ENCODE measurements at places on chromosomes 5 and 9.

- no peak for DNase-seq
These were observed 17.9 kb downstream of the CXCL14 start for GRCh38 chr5:135560858-135561257.

GRCh38 chr5:111251921-111252320, 27.7 kb downstream of the CAMK4 start:
- DNase-seq, result no peak

- no peak for DNase-seq
These were observed 41.0 kb downstream of the AOPEP start for GRCh38 chr9:94767331-94768072.

- no peak for DNase-seq
These were observed 40.6 kb upstream of the ZNG1F start for GRCh38 chr9:41229408-41230401.

GRCh38 chr5:71384706-71385105, 70.7 kb upstream of the BDP1 start:
- no peak for DNase-seq

- DNase-seq, result no peak
These were observed 522.9 kb downstream of the RASEF start for GRCh38 chr9:82539856-82540579.

GRCh38 chr5:89313804-89314588, 431.0 kb upstream of the MEF2C start:
- peak; percentile 15 for DNase-seq

GRCh38 chr5:55377810-55378209, 70.0 kb downstream of the MTREX start:
- no peak for DNase-seq

- no peak for DNase-seq
These were observed 507.1 kb downstream of the TLE4 start for GRCh38 chr9:80078826-80079225.

DNA sequence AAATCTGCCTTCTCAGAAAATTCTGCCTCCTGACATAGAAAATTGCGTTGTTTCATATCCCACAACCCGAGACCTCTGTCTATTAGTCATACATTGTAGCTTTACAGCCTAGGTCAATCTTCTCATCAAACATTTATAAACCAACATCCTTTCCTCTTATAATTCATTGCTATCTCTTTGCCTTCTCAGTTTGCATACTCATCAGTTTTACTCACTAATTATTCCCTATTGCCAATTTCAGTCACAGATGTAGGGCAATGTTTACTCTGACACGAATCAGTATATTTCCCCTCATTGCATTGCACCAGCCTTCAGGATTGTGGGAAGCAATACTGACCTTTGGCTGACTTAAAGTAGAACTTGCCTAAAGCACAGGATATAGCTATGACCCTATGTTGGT, 247.2 kb downstream of the CEMIP2 start:
- DNase-seq, result no peak

Data from brain pericyte (primary cell).